Vein endothelial cell (primary cell): ENCODE measurements at places on chromosomes 4 and X. TPM values are rescaled to one million over a fixed set of nuclear protein-coding genes. Genes with fewer than 3 reads are reported as not detected.

TBC1D9 gene
- 66.6 and 66.8 TPM in 2 replicates for total RNA-seq

MAGEB10 gene
- not detected in 2 replicates for total RNA-seq

ATP1B4 gene
- total RNA-seq, result not detected in 2 replicates

PAGE2 gene
- total RNA-seq, result not detected in 2 replicates

TMEM35A gene
- total RNA-seq, result 1.8 and 2.9 TPM in 2 replicates

GPR173 gene
- 1.9 and 3.6 TPM in 2 replicates for total RNA-seq

POU4F2 gene
- total RNA-seq, result not detected in 2 replicates
